ENCODE measurements at places on chromosomes 6 and 20.
A peak's percentile ranks its signal among the peaks of the same experiment; 100 is the strongest.

- DNase-seq: no peak
Observed at GRCh38 chr20:59305908-59306655, 5.7 kb downstream of the EDN3 start.

GRCh38 chr6:25485821-25486534 lies 166.0 kb upstream of the SCGN start:
- no peak for DNase-seq

GRCh38 chr6:147904416-147904815 lies 395.9 kb downstream of the SAMD5 start:
- no peak for DNase-seq

- peak; percentile 54 for DNase-seq
Observed at GRCh38 chr20:53943522-53944291, 126.7 kb downstream of the BCAS1 start.

DNA sequence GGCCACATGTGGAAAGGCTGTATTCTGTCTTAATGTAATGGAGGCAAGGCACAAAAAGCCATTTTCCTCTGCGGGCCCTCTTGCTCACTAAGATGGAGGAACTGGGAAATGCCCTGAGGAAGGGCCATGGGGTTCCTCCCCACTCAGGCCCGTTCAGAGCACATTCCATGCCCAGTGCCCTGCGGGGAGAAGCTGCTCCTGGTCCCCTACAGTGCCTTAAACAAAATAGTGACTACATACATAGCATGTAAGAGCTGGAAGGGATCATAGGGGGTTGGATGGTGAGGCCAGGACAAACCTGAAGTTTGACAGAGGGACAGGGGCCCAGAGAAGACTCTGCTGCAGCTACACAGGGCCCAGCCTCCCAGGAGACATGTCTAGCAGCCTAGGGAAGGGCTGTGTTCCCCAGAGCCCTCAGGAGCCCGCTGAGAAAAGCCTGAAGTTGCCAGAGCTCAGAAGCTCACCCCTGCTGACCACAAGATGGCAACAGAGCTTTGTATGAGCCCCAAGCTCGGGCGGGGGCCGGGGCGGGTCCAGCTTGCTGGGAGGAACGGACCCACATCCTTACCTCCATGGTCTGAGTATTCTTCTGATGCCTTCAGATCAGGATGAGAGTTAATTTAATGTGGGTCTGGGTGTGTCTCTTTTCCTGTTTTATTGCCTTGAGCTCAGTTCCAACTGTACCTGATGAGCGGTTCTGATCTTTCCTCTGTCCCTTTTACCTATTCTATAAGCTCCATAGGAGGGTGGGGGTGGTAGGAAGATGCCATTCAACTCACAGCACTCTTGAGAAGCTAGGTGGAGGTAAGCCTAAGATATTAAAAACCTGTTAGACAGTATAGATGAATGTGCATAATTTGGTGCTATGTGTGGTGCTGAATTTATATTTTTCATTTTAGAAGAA lies 242.9 kb downstream of the CDC5L start:
- peak; percentile 77 for DNase-seq

Data from AG08395 (cell line).